Fibroblast of lung (primary cell): ENCODE measurements at places on chromosomes 5 and 9. TPM values are rescaled to one million over a fixed set of nuclear protein-coding genes. Genes with fewer than 3 reads are reported as not detected.

GRCh38 chr9:19420877-19421276 lies 12.1 kb downstream of the ACER2 start:
- DNase-seq: no peak

Gene ZNF366
- not detected in 2 replicates for total RNA-seq

- DNase-seq: peak; percentile 90
Observed at GRCh38 chr9:94973451-94973941, 247.0 kb downstream of the AOPEP start.

Gene GAPT
- not detected in 2 replicates for total RNA-seq

- DNase-seq: no peak
Observed at GRCh38 chr5:178532666-178533065, 57.5 kb downstream of the COL23A1 start.

DNA sequence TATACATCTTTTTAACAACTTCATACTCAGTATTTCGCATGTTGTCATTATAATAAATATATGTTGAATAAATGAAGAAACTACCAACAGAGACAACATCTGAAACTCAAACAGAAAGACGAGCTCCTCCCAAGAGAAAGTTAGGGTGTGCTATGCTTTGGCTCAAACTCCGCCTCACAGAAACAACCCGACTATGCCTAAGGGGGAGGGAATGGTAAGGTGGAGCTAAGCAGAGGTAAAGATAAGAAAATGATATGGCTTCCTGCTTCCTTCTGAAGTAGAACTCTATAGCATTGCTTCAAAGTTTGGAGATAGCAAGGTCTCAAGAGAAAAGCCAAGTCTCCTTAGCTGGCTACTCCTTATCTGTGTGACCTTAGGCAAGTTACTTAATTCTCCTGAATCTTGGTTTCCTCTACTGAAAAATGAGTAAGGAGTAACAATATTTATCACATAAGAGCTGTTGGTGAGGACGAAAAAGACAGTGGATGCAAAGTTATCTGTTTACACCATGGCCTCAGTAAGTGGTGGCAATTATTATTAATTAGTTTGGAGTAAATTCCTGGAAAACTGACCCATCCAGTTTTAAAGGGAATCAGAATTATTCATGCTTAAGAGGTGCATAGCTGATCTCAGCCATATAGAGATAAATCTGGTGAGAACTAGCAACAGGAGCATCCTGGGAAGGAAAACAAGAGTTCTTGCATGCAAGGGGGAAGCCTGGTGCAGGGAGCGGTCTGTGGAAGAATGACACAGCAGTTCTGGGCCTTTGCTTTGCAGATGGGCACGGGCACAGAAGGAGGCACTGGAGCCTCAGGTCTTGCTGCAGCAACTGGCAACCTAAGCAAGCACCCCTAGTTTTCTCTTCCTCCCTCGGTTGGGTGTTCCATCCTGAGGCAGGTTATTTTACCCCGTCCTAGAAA lies 73.3 kb downstream of the GLIS3 start:
- peak; percentile 46 for DNase-seq

GRCh38 chr5:53934151-53934820 lies 373.8 kb downstream of the NDUFS4 start:
- peak; percentile 28 for DNase-seq

DNA sequence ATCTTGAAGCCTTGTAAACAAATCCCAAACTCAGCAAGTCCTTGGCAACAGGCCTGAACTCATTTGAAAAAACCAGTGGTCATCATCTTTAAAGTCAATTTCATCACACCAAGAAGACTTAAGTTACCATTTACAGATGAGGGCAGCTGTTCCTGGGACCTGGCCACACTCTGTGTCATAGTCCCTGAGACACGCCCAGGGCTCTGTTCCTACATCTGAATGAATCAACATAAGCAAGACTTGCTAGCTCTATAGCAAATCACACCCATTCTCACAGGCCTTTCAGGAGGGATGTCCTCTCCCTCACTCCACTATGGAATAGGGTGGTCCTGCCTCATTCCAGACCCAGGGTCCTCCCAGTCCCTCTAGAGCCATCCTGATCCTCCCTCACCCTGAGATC lies 142.8 kb downstream of the NSG2 start:
- DNase-seq: peak; percentile 2

- DNase-seq: no peak
Observed at GRCh38 chr9:125561509-125562148, 145.4 kb downstream of the MAPKAP1 start.

- DNase-seq: no peak
Observed at GRCh38 chr5:178531786-178532185, 58.4 kb downstream of the COL23A1 start.

DNA sequence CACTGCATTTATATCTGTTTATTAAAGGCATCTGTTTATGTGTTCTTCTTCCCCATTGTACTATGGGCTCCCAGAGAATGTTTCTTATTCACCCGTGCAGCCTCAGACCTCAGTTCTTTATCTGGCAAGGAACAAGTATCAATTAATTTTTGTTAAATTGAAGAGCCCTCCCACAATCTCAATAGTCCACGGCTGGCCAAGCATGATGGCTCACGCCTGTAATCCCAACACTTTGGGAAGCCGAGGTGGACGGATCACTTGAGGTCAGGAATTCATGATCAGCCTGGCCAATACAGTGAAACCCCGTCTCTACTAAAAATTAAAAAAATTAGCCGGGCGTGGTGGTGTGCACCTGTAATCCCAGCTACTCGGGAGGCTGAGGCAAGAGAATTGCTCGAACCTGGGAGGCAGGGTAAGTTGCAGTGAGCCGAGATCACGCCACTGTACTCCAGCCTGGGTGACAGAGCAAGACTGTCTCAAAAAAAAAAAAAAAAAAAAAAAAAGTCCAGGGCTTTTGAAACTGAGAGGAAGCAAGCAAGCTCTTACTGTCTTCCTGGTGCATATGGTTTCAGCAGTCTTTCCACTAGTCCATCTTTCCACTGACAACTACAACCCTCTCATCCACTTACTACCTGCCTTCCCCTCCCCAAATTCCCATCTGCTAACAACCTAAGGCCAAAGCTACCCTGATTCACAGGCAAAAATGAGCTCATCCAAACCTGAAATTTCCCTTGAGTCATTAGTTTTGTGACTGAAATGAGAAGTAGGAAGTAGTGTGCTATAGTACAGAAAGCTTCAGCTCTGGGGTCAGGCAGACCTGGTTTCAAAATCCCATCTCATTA lies 2.3 kb upstream of the HK3 start:
- no peak for DNase-seq

DNA sequence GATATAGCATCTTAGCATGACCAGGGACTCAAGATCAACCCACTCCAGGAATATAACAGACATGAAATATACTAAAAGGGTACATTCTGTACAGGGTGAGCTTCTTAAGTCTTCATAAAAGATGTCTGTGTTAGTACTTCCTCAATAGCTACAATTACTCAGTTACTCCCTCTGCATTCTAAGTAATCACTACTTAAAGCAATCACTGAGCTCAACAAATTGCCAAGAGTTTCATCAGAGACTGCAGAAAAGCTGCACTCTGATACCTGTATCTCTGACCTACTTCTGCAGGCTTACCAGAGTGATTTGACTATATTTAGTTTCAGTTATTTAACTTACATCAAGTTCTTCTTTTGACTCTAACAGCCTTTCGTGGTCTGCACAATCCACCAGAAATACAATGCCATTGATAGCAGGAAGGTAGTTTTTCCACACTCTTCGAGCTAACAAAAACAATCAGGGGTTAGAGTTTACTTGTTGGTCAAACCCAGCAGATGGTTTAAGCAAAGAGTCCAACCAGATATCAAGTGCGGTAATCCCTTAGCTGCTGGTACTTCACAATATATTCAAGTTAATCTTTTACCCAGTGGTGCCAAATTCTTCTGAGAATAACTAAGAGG lies 23.3 kb downstream of the SAR1B start:
- DNase-seq: peak; percentile 41

- peak; percentile 59 for DNase-seq
Observed at GRCh38 chr9:92289708-92290390, 3.6 kb downstream of the IARS1 start.

GRCh38 chr5:178360222-178360925 lies 127.8 kb upstream of the PHYKPL start:
- no peak for DNase-seq

Gene KIF12
- not detected in 2 replicates for total RNA-seq

DNA sequence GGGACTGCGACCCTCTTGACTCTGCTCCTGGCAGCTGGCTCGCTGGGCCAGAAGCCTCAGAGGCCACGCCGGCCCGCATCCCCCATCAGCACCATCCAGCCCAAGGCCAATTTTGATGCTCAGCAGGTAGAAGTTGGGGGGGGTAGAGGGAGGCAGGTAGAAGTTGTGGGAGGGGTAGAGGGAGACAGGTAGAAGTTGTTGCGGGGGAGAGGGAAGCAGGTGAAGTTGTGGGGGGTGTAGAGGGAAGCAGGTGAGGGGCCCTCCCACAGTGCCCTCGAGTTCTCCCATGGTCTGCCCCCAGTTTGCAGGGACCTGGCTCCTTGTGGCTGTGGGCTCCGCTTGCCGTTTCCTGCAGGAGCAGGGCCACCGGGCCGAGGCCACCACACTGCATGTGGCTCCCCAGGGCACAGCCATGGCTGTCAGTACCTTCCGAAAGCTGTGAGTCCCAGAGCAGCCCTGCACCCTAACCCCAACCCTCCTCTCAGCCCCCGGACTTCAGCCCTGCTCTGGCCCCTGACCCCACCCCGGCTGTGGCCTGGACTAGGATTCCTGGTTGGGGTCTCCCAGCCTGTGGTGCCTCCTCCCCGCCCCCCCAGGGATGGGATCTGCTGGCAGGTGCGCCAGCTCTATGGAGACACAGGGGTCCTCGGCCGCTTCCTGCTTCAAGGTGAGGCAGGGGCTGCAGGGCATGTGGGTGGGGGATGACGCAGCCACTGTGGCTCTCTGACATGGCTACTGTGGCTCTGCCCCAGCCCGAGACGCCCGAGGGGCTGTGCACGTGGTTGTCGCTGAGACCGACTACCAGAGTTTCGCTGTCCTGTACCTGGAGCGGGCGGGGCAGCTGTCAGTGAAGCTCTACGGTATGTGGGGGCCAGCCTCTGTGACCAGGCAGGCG lies 537 bp downstream of the C8G start:
- DNase-seq: no peak

- no peak for DNase-seq
Observed at GRCh38 chr9:107363516-107364152, 80.6 kb downstream of the RAD23B start.

DNA sequence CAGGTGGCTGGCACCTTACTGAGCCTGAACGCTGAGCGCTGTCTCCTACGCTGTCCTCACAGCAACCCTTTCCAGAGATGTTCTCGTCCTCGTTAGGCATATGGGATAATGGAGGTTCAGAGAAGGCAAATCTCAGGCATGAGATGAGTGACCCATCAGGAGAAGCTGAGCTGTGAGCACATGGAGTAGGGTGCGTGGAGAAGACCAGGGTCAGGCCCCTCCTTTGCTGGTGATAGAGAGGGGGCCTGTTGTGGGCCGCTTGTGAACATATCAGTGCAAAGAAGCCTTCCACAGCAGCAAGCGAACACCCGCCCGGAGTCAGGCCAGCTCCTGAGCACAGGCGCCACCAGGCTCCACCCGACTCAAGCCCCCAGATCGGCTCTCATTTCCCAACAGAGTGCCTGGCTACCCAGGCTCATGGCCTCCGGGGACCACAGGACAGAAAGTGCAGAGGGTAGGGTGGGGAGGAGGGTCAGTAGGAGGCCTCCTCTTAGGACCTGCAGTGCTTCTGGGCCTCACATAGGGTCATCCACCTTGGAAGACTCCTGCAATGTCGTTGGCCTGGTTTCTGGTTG lies 15.0 kb upstream of the TIFAB start:
- DNase-seq: no peak
